Stimulated activated naive CD8-positive, alpha-beta T cell treated with anti-CD3 and anti-CD28 coated beads, Interleukin-15, amount 100 ng/mL, for 72 hours (primary cell): ENCODE measurements at places on chromosomes 16 and 17.

- no peak for DNase-seq
These were observed 27.5 kb downstream of the WSB1 start for GRCh38 chr17:27321372-27321771.

GRCh38 chr16:67212766-67213165 lies 13.8 kb downstream of the ELMO3 start:
- DNase-seq, result no peak

DNA sequence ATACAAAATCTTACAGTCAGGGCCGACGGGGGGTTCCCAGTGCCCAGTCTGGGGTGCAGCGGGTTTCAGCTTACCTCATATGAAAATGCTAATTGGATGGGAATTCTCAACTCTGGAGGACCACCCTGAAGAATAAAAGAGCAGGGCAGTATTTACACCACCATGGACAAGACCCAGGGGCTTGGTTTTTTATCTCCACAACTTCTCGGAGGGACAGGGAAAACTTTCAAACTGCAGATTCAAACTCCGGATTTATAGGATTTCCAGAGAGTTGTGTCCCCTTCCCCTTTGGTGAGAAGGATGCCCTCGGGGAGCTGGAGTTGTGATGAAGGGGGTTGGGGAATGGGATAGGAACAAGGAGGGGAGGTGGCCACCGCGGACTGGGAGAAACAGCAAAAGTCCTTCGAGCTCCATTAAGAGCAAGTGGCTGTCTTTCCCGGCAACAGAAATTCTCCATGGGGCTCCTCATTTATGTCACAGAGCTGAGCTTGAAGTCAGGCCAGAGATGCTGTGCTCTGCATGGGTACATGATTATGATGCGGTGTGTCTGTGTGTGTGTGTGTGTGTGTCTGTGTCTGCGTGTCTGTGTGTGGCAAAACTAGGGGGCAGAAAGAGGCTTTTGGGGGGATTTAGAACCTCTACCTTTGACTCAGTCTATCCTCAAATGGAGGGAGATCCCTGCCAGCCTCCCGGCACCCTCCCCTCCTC lies 15.7 kb downstream of the FOXL1 start:
- DNase-seq, result no peak

DNA sequence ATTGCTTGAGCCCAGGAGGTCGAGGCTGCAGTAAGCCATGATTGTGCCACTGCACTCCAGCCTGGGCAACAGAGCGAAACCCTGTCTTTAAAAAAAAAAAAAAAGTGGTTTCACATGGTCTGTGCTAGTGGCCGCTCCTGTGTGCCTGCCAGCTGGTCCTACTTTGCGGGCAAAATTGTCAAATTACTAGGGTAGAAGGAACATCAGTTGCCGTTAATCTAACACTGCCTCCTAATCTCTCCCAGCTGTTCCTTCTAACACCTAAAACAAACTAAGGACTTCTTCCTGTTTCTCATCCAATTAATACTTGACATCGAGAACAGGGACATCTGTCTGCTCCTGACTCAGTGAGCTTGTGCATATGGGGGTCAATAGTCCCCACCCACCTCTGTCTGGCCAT lies 23.9 kb downstream of the TMEM11 start:
- no peak for DNase-seq

DNA sequence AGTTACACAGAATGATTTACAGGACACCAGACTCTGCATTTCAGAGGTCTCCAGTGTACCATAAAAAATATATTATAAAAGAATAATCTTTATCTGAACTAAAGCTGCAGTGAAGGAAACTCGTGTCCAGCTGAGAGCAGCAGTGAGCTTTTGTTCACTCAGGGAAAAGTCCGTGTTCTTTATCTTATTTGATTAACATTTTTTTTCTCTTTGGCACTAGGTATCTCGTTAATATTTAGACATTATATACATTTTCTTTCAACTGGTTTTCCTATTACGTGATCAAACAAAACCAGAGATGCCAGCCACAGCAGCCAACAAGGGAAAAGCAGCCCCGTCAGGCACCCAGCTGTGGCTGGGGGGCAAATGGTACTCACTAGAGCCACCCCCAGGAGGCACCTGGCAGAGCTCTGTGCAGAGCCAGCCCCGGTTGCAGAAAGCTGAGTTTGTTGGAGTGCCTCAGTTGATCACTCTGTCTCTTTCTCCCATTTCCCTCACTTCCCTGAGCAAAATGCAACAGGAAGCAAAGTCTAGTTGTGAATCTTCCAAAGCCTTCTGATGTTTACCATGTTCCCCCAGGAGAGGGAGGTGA lies 1.1 kb upstream of the HS3ST4 start:
- DNase-seq, result no peak

DNA sequence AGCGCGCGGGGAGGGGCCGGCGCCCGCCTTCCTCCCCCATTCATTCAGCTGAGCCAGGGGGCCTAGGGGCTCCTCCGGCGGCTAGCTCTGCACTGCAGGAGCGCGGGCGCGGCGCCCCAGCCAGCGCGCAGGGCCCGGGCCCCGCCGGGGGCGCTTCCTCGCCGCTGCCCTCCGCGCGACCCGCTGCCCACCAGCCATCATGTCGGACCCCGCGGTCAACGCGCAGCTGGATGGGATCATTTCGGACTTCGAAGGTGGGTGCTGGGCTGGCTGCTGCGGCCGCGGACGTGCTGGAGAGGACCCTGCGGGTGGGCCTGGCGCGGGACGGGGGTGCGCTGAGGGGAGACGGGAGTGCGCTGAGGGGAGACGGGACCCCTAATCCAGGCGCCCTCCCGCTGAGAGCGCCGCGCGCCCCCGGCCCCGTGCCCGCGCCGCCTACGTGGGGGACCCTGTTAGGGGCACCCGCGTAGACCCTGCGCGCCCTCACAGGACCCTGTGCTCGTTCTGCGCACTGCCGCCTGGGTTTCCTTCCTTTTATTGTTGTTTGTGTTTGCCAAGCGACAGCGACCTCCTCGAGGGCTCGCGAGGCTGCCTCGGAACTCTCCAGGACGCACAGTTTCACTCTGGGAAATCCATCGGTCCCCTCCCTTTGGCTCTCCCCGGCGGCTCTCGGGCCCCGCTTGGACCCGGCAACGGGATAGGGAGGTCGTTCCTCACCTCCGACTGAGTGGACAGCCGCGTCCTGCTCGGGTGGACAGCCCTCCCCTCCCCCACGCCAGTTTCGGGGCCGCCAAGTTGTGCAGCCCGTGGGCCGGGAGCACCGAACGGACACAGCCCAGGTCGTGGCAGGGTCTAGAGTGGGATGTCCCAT lies 232.8 kb downstream of the SEC14L1 start:
- peak; percentile 58 for DNase-seq

DNA sequence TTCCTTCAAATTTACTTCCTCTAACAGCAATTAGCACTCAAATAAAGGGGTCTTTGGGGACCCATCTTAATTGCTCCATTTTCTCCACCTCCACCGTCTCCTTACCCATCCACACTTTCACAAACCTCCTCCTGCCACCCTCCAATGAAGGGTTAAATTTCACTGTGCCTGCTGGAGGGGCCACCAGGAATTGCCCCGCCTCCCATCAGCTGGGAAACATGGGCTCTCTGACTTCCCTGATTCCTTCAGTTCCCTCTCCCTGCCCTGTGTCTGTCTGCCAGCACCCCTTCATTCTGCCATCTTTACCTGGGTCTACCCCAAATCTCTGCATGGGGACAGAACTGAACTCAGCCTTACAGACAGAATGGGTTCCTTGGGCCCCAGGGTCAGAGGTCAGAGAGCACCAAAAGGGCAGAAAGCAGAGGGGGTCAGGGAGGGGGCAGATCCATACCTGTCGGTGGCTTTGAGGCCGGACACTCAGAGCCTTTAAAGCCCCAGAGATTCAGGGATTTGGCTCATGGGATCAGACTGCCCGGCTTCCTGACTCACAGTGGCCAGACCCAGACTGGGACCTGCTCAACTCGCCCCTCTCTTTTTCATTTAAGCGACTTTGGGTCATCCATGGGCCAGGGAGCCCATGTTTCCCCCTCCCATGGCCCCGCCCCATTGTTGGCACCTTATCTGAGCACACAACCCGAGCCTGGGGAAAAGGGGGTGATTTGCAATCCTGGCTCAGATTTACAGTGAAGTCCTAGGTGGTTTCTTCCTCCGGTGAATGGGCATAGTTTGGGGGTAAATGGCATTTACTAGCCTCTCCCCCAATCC lies 17.6 kb upstream of the SP2 start:
- DNase-seq, result no peak

- no peak for DNase-seq
These were observed 45.5 kb downstream of the ZZEF1 start for GRCh38 chr17:4097165-4097960.

- no peak for DNase-seq
These were observed 65.7 kb downstream of the CENPV start for GRCh38 chr17:16287563-16288027.

GRCh38 chr16:10858203-10858602 lies 18.8 kb upstream of the CIITA start:
- no peak for DNase-seq

DNA sequence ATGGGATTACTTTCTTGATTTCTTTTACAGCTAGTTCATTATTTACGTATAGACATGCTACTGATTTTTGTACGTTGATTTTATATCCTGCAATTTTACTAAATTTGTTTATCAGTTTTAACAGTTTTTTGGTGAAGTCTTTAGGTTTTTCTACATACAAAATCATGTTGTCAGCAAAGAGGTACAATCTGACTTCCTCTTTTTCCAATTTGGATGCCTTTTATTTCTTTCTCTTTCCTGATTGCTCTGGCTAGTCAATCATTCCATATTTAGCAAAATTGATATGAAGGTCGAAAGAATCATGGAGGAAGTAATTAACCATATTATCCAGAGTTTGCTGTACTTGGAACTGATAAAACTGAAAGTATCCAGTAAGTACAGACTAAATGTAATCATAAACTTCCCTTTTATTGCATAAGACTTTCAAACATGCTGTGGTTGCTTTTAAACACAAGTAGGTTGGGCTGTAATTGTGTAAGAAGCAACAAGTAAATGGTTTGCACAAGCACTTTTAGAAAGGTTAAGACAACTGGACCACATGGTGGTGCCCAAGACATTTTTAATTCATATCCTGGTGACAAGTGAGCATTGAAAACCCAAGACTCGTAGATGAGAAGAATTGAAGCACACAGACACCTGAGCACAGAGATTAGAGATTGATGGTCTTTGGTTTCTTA lies 8.4 kb downstream of the GDE1 start:
- DNase-seq, result no peak

DNA sequence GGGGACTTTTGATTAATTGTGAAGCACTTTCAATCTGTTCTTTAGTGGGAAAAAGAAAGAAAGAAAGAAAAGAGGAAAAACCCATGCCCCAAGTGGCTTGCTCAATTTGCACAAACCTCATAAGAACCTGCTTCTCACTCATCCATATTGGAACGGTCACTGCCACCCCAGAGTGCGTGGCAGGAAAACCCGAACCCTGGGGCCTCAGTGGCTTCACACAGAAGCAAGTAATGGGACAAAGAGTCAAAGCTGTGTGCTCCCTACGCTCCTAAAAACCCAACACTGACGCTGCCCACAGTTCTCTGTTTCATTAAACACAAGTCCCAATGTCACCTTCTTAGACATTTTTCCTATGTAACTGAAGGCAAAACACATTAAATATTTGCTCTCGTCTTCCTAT lies 1.2 kb downstream of the SLC6A4 start:
- DNase-seq, result no peak

- peak; percentile 51 for DNase-seq
These were observed at the start of gene DNASE1 for GRCh38 chr16:3654249-3654991. Gene DNASE1, plus strand, starts transcription at chr16:3654691. Its CDS starts 683 bp downstream, at chr16:3655374.

DNA sequence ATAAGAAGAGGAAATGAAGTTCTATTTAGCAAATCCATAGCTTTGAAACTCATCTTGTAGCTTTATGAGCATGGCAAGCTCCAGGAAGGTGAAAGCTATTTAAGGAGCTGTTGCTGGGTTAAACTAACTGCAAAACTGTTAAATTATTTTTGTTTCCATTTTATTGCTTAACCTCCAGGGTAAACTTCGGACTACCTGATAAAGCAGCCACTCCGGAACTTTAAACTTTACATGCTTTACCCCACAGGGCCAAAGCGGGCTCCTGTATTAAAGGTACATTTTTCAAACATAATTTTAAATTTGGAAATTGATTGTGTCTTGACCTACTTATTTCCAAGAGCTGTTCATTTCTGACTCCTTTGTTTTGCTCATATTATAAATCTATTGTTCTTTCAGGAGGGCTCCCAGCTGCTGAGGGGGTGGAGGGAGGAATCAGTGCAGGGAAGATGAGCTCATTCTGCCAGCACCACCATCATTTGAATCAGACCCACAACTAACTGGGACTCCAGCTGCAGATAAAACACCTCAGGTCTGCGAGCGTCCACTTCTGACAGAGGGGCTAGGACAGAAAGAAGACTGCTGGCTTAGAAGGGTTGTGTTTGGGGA lies 157.9 kb downstream of the IRX3 start:
- DNase-seq, result no peak

GRCh38 chr17:6752068-6752909 lies 3.6 kb upstream of the XAF1 start:
- no peak for DNase-seq

DNA sequence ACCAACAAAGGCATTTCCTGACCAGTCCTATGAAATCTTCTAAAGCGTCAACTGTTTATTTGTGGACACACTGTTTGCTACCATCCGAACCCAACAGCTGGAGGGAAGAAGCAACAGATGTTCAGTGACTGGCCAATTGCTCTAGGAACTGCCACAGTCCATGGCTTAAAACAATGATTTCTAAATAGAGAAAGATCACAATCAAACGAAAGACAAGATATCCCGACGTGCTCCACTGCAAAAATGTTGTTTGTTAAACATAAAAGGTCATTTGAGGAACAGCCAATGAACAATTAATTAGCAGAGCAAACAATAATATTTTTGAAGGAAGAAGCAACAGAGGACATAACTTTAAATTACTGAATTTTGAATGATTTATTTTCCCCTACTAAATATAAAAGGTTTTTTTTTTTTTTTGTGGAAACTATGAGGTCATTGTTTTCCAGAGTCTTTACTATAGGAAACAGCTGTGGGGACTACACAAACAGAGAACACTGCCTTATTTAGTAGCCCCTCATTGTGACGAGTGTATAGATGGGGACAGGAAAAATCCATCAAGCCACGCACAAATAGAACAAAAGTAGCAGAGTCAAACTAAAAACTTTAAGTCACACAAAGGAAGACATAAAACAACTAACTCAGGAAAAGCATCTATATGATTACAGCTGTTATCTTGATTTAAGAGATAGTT lies 17.2 kb downstream of the USP31 start:
- no peak for DNase-seq

DNA sequence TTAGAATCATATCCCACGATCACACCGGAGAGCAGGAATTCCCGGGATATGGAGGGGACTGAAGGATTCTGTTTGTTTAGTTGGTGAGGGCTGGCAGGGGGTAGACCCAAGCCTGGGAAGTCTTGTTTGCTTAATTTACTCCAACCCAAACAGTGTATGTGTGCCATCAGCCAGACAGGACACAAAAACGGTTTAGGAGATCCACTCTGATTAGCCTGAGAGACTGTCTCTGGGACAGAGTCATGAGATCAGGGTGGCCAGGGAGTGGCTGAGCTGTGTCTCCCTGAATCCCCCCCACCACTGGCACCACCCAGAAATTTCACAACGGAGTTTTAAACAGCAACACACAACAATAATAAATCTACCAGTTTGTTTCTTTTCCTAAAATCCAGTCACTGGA lies 127.0 kb downstream of the RBFOX3 start:
- DNase-seq, result no peak

GRCh38 chr16:81697616-81698309 lies 81.3 kb upstream of the PLCG2 start:
- DNase-seq, result no peak

- DNase-seq, result peak; percentile 76
These were observed 997 bp downstream of the ACADVL start for GRCh38 chr17:7220593-7221277.

- no peak for DNase-seq
These were observed 17.6 kb upstream of the SSTR5 start for GRCh38 chr16:1054660-1055556.
